ENCODE measurements at places on chromosomes 6 and 20. TPM values are rescaled to one million over a fixed set of nuclear protein-coding genes. Genes with fewer than 3 reads are reported as not detected.

Gene SLC17A3
- not detected for total RNA-seq

Gene BPIFB1
- not detected for total RNA-seq

Gene CRYBG1
- 2.1 TPM for total RNA-seq

Gene LY6G6D
- not detected for total RNA-seq

Gene HLA-DOA
- total RNA-seq, result not detected

Gene NHLRC1
- 3.1 TPM for total RNA-seq
